Stimulated activated naive CD8-positive, alpha-beta T cell treated with anti-CD3 and anti-CD28 coated beads, Interleukin-15, Interleukin-2, amounts not matched to agents 100 U/mL and 50 U/mL, for 24 hours (primary cell): ENCODE measurements at places on chromosomes 7 and 10.

GRCh38 chr10:65571011-65571570 lies 1354.7 kb upstream of the LRRTM3 start:
- DNase-seq, result no peak

DNA sequence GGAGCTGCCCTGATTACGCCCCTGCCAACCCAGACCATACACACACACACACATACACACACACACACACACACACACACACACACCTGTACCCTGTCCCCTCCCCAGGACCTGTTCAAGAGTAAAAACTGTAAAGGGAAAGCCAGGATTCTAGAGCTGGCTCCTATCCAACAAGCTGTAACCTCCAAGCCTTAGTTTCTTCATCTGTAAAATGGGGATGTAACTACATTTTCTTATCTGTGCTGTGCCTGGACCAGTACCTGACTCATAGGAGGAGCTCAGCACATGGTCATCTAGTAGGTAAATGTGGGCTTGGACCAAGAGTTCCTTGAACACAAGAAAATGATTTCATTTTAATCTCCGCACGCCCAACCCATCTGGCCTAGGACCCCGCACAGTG lies 128.8 kb downstream of the ZMIZ1 start:
- DNase-seq, result no peak

DNA sequence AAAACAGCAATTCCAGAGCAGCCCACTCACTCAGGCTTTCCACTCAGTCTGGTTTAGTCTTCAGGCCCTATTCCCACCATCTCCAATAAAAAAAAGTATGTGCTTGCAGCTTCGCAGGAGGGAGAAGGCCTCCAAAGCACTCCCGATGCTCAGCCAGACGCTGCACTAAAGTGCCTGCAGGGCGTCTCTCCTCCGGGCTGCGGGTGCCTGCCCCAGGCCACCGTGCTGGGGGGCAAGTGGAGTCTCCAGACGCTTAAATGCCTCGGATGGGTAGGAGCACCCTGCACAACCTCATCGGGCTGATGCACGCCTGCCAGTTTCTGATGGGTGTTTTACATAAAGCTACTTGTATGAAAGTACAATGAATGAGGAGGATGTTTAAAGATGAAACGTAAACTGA lies 31.3 kb upstream of the NCAPG2 start:
- no peak for DNase-seq

DNA sequence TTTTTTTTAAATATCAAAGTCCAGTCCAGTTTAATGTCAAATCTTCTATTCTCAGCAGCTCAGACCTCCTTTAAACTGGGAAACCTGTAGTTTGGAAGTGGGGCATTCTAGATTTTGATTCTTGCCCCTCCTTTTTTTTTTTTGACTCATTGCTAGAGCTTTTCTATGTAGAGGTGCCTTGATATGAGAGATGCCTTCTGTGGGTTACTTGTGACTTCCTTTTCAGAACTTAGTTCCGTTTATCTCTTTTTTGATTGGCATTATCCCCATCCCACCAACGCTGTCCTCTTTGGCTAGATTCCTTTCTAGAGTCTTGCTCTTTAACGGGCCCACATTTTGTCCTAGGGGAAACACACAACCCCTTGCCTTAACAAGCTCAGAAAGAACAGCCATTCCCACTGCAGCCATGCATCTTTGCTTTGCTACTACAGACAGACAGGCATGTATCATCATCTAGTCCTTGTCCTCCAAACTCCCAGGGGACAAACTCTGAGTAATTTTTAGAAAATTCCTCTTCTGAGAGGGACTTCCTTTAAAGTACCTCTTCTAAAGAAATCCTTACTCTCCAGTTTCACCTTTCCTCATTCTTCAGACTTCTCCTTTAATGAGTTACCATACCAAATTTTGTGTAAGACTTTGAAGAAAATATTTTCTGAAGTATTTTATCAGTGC lies 153.6 kb downstream of the PHF14 start:
- no peak for DNase-seq

GRCh38 chr7:452226-452751 lies 67.4 kb downstream of the PDGFA start:
- no peak for DNase-seq

DNA sequence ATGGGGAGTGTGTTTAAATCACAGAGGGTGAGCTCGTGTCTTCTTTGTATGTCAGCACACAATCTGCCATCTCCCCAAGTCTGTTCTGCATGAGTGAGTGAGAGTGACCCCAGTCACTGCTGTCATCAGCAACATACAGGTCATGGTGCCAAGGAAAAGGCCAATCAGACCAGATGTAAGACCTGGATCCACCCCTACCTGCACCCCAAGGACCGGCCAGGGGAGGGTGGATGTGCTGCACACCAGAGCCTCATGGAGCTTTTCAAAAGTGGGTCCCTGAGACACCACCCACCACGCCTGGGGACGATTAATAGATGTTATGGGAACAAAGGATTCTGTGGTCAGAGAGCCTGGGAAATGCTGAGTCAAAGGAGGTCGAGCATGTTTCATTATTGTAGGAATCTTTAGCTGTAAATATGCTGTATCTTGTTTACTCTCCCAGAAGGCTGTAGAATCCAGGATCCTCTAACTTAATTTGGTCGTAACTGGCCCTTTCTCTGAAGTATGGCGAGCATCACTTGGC lies 420.5 kb downstream of the RPS24 start:
- no peak for DNase-seq

DNA sequence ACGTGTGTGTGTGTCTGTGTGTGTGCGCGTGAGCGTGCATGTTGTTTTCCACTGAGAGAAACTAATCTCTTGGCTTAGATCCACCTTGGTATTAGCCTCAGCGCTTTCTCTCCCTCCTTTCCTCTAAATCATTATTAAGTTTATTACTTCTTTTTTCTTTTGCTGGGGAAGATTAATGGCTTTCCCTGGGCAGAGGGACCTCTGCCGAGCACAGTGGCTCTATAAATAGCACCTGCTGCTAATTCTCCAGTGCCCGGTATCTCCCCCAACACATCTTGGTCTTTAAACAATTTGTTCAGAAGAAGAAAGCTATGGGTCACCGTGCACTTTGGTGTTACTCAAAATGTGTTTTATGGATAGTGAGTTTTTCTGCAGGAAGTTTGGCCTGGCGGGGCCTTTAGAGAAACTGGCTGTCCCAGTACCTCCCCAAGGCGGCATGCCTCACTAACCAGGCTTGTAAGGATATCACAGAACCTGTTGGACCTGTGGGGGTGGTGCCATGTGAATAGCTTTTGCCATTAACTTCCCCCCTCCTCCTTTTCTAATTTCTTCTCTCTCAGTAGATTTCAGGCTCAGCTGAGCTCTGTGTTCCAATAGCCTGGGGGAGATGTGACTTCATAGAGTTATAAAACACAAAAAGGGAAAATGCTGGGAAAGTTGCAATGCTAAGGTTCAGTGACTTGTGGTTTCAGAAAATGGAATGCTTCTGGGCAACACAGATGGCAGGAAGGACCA lies 70.1 kb upstream of the RAB11FIP2 start:
- no peak for DNase-seq

- no peak for DNase-seq
These were observed 15.2 kb upstream of the ZKSCAN1 start for GRCh38 chr7:100000239-100000638.

DNA sequence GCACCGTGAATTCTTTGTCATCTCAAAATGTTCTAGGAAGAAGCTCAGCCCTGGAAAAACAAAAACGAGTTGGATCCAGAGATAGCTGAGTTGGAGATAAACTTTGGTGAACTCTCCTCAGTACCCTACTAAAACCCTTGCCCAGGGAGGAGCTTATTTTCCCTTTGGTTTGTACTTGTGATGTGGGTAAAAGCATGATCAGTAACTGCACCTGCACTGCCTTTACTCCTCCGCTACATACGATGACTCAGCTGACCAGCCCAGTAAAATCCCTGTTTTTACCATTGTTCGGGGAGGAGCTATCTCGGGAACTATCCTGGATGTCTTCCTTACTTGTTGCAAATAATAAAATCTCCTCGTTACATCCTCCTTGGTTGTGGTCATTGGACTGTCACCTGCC lies 359.3 kb downstream of the SH2D4B start:
- DNase-seq, result no peak

DNA sequence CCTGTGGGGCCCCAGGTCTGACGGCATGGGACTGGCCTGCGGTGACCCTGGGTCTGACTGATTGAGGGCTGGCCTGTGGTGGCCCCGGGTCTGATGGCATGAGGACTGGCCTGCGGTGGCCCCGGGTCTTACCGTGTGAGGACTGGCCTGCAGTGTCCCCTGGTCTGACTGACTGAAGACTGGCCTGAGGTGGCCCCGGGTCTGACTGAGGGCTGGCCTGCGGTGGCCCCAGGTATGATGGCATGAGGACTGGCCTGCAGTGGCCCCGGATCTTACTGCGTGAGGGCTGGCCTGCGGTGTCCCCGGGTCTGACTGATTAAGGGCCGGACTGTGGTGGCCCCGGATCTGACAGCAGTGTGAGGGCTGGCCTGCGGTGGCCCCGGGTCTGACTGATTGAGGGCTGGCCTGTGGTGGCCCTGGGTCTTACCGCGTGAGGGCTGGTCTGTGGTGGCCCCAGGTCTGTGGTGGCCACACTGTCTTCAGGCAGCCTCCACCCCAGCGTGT lies 10.9 kb downstream of the JAKMIP3 start:
- DNase-seq, result no peak

- no peak for DNase-seq
These were observed 262.5 kb downstream of the TRIL start for GRCh38 chr7:28695300-28696295.

DNA sequence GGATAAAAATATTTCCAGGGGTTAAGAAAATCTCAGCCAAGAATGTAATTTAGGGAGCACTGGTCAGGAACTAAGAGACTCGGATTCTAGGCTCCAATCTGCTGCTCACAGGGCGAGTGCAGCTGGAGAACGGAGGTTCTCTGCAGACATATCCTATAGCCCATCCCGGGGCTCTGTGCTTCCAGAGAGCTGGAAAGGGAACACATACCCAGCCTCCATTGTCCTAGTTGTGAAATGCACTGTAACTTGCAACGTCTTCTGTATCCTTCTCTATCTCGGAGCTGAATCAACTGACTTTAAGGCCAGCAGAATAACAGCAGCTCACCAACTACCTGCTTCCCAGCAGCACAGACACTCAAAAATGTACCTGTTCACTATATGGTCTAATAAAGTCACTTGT lies 351.1 kb upstream of the MYO3A start:
- no peak for DNase-seq

DNA sequence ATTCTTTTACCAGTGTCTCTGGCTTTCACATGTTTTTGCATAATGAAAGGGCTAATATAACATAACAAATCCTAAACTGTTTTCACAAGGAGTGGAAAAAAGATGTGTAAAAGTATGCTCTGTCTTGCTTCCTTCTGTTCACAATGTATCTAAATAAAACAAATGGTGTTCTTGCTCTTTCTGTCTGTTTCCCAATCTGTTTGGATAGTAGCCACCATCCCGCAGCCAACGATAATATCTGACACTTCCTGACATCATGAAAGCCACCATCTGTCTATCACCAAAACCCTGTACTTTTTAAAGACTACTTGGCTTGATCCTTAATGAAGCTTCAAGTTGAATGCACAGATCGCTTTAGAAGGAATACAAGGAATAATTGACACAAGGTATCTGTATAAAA lies 246.2 kb downstream of the ETV1 start:
- DNase-seq, result no peak
